ENCODE measurements at places on chromosomes 2 and 18. TPM values are rescaled to one million over a fixed set of nuclear protein-coding genes. Genes with fewer than 3 reads are reported as not detected.

- peak; percentile 70 for DNase-seq
- no peaks in the 10 kb centered on the region for H3K27me3 ChIP-seq
- H3K27ac ChIP-seq: peak overlapping the region; percentile 96
- H3K4me1 ChIP-seq: peaks cover 76% of the 10 kb centered on the region
Measured at GRCh38 chr2:201130524-201131186, 14.7 kb downstream of the CFLAR start.

Gene CNTNAP5
- not detected for total RNA-seq

Gene SFTPB
- total RNA-seq: not detected

- no peak overlapping the region for H3K4me3 ChIP-seq
- H3K27me3 ChIP-seq: no peaks in the 10 kb centered on the region
- no peaks in the 10 kb centered on the region for H3K36me3 ChIP-seq
Measured at GRCh38 chr2:218618102-218618860, 10.6 kb downstream of the PLCD4 start.

- no peaks in the 10 kb centered on the region for H3K36me3 ChIP-seq
- no peak overlapping the region for H3K27ac ChIP-seq
- DNase-seq: no peak
- peaks cover 2% of the 10 kb centered on the region for H3K27me3 ChIP-seq
- H3K4me3 ChIP-seq: no peak overlapping the region
Measured at GRCh38 chr2:109727929-109728447, 66.1 kb upstream of the RGPD5 start.
